Stimulated activated CD4-positive, alpha-beta T cell treated with anti-CD3 and anti-CD28 coated beads, Interleukin-2, amount 100 ng/mL, for 24 hours (primary cell): ENCODE measurements at places on chromosomes 12 and 14.

- no peak for DNase-seq
Measured at GRCh38 chr12:59649203-59649602, 53.4 kb downstream of the SLC16A7 start.

- DNase-seq, result no peak
Measured at GRCh38 chr12:16939871-16940306, 333.9 kb upstream of the LMO3 start.

GRCh38 chr12:9143929-9144729 lies 28.4 kb upstream of the A2M start:
- DNase-seq, result no peak

- DNase-seq, result no peak
Measured at GRCh38 chr14:68676511-68676943, 116.3 kb downstream of the ZFP36L1 start.

- DNase-seq, result no peak
Measured at GRCh38 chr14:31934767-31935266, 142.3 kb upstream of the ARHGAP5 start.

DNA sequence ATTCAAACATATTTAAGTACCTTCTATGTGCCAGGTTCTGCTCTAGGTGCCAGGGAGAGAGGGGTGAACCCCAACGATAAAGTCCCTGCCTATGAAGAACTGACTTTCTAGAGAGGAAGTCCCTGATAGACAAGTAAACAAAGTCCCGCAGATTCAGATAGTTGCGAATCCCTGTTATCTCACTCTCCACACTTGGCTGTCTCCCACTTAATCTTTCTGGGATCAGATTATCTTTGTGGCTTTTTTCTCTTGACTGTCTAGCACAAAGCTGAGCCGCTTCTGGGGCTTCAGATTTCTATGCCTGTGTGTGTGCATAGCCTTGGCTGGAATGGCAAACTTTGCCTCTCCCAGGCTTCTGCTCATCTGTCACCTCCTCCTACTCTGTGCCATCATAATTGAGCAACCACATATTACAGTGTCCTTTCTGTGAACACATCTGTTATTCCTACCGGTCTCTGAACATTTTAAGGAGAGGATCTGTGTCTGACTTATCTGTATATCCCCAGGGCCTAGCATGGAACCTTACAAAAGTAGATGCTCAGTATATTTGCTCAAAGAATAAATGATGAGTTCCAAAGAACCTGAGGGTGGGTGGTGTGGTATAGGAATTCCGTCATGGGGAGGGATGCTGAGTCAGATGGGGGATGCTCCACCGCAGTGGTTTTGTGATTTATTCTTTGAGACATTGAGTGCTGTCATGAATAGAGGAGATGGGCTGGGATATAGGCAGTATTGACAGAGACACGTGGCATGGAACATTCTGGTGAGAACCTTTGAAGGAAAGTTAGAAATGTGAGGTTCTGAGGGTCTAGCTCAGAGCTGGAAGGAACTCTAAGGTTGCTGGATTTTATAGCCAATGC lies 28.5 kb downstream of the RGS6 start:
- DNase-seq, result no peak
